T-helper 2 cell (primary cell): ENCODE measurements at places on chromosomes 13 and 19.

GRCh38 chr13:46492946-46493345, 60.0 kb upstream of the LRCH1 start:
- no peak for DNase-seq

DNA sequence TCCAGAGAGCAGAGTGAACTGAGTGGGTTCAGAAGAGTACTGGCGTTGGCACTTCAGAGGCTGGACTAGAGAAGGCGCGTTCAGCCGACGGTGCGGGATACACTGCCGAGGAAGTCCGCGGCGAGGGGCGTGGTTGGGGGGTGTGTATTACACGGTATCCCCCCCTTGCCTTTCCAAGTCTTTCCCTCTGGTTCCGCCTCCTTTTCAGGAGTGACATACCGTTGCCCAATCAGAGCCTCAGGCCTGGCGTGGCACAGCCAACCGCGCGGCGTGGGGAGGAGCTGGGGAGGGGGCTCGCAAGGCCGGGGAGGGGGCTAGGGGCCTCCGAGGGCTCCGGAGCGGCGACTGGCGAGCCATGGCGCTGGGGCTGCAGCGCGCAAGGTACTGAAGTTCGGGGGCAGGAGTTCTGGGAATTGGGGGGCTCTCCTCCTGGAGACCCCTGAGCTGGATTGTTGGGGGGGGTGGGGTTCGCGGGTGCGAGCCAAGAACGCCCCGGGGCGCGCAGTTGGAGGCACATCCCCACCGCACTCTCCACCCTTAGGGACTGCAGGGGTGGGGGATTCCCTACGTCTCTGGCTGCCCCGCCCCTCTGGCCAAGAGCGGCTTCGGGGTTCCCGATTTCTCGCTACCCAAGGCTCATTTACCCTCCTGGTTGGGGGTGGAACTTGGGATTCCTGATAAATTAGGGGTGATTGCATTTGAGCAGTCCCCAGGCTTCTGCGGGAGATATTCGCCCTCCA, at the start of gene HIF3A:
TSS of gene HIF3A (plus strand) at position 321 of the 740 bp plus-strand sequence. CDS start at position 356, 35 bp downstream.
- DNase-seq = no peak

- no peak for DNase-seq
These were observed 229.7 kb downstream of the KCTD12 start for GRCh38 chr13:76656500-76656899.

DNA sequence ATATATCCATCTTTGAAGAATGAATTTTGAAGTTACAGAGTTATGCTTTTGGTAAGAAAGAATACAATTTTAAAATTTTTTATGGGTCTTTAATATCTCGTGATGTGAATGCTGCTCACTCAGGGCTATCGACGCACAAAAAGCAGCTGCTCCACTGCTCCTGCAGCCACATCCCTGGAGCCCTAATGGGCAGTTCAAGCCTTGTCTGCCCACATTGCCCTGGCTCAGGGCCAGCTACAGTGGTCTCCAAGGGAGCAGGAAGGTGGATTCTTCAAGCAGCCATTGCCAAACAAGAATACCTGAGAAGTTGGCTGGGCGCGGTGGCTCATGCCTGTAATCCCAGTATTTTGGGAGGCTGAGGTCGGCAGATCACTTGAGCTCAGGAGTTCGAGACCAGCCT, 85.8 kb downstream of the IPO5 start:
- DNase-seq = no peak

DNA sequence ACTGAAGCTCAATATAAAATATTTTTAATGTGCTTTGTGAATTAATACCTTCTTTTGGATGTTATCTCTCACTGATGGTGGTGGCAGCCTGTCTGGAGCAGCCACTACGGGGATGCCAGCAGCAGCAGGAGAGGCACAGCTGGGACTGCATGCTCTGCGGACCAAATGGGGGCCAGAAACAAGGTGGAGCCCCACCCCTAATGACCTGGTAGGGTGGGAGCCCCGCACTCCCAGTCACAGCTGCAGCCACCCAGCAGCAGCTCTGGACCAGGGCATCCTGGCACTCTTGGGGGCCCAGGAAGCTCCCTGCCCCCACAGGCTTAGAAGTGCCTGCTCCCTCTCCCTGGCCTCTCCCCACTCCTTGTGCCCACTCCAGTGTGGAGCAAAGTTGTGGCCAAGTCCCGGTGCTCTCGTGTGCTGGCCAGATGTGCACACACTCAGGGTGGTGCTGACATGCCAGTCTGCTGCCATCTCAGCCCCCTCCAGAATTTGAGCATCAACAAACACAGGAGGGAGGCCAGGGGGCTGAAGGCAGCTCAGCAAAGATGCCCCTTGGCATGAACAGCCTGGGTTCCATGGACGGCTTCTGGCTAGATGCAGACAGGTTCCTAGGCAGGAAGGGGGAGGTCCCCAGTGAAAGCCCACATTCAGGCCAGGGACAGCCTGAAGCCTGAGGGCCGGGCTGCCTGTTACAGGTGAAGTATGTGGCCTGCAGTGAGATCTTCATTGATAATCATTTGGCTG, 696.7 kb upstream of the SLITRK5 start:
- DNase-seq = no peak

DNA sequence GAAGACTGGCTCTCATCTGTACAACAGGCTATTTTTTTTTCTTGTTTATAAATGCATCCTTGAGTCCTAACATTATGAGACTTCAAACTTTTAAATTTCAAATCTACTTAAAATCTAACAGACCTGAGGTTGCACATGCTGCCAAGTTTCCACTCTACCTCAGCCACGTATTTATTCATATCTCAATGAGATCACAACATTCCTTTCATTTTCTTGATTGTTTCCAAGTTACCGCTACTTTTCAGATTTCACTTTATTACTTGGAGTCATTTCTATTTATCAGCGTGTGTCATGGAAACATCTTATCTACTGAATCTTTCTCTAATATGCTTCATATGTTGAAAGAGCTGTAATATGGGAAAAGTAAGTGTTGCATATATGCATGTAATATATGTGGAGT, 1257.5 kb upstream of the ATXN8OS start:
- DNase-seq = no peak

GRCh38 chr19:5343848-5344247, 3.2 kb upstream of the PTPRS start:
- DNase-seq = no peak

DNA sequence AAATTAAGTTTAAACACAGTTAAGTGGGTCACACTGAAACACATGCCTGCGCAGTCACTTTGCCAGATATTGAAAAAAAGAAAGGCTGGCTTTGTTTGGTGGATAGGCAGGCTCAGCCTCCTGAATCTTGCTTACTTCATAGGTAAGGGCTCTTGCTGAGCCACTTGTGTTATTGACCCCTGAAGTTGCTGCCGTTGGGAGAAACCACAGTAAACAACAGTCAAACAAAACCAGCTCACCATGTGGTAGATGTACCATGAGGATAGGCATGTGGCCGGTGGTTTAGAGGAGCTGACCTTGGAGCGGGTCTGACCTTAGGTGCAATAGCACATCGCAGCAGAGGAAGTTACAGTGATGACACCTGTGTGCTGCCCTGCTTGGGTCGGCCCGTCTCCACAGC, 52.2 kb downstream of the SPATA13 start:
- no peak for DNase-seq

GRCh38 chr19:47711652-47712242, 1.5 kb upstream of the EHD2 start:
- no peak for DNase-seq

DNA sequence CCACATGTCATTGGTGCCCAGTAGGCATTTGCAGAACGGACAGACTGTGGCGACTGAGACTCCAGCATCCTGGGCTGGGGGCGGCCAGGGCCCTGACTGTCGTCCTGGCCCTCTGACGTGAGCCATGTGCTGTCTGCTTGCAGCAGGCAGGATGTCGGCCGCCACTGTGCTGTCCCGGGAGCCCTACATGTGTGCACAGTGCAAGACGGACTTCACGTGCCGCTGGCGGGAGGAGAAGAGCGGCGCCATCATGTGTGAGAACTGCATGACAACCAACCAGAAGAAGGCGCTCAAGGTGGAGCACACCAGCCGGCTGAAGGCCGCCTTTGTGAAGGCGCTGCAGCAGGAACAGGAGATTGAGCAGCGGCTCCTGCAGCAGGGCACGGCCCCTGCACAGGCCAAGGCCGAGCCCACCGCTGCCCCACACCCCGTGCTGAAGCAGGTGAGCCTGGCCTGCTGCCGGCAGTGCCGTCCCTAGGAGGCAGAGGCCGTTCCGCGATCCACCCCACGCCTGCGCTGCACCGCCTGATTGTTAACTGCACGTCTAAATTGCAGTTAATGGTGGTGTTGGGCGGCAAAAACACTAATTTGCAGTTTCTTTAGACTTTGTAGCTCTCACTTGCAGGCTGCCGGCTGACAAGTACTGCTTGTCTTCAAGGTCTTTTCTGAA, 14.2 kb downstream of the TSSK6 start:
- no peak for DNase-seq

DNA sequence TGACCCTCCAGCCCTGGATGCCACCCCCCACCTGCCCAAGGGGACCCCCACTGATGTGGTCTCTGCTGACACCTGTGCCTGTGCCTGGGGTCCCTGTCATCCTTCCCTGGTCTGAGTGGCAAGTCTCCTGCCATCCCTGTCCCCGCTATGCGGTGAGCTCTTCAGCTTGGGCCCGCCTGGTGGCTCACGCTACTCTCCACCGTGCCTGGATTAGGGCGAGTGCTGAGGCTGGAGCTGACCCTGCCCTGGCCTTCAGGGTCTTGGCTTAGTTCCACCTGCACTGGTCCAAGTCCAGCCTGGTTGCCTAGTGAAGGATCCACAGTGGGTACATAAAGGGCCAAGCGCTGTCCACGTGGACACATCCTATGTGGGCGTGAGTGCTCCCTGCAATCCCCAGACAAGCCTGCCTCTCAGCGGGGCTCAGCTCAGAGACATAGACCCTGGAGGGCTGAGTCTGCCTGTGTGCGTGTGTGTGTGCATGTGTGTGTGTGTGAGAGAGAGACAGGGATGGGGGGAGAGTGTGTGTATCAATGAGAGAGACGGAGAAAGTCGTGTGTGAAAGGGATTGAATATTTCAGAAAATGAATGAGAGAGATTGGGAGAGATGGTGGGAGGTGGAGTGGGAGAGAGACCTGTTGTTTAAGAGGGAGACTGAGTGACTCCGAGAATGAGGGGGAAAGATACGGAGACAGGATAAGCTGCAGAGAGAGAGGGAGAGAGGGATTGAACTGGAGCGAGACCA, 22.1 kb downstream of the WTIP start:
- no peak for DNase-seq

GRCh38 chr19:1880611-1881392, 4.5 kb downstream of the ABHD17A start:
- no peak for DNase-seq

- DNase-seq = peak; percentile 35
These were observed 546 bp downstream of the UBXN6 start for GRCh38 chr19:4456843-4457653.

GRCh38 chr13:30047154-30047874, 196.9 kb upstream of the UBL3 start:
- DNase-seq = no peak

GRCh38 chr19:18418029-18418482, 1.1 kb upstream of the SSBP4 start:
- no peak for DNase-seq

DNA sequence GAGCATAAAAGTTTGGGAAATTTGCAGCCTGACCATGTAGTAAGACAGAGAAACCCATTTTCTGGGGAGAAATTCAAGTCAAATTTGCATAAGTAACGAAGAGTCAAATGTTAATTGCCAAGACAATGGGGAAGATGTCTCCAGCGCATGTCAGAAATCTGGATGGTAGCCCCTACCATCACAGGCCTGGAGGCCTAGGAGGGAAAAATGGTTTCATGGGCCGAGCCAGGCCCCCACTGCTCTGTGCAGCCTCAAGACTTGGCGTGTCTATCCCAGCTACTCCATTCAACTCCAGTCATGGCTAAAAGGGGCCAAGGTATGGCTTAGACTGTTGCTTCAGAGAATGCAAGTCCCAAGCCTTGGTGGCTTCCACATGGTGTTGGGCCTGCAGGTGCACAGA, 269.8 kb downstream of the RFC3 start:
- no peak for DNase-seq

GRCh38 chr19:23867895-23868294, 46.8 kb upstream of the ZNF726 start:
- no peak for DNase-seq

DNA sequence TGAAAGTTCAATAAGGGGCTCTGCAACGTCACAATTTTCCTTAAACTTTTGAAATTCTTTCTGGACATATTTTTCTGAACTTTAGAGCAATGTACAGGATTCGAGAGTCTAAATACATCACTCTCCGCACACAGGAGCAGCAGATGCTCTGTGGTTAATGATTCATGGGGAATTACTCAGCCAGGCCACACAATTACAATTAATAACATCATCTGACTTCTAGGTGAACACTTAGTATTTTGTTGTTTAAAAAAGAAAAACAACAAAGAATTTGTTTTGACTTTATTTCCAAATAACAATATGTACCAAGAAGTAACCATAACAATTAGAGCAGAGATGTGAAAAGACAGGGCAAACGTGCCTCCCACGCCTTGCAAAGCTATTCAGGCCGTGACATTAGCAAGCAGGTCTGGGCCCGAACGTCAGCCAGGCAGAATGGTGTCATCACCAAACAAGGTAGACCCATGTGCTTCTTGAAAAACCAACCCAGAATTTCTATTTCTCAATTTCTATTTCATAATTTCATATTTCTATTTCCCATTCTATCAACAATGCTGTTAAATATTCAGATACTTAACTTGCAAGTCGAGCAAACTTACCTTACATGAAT, 236.3 kb downstream of the COL4A1 start:
- no peak for DNase-seq

- DNase-seq = no peak
These were observed 5.8 kb upstream of the CYP4F8 start for GRCh38 chr19:15609261-15609660.

- no peak for DNase-seq
These were observed 391.6 kb downstream of the HS6ST3 start for GRCh38 chr13:96481482-96481881.

DNA sequence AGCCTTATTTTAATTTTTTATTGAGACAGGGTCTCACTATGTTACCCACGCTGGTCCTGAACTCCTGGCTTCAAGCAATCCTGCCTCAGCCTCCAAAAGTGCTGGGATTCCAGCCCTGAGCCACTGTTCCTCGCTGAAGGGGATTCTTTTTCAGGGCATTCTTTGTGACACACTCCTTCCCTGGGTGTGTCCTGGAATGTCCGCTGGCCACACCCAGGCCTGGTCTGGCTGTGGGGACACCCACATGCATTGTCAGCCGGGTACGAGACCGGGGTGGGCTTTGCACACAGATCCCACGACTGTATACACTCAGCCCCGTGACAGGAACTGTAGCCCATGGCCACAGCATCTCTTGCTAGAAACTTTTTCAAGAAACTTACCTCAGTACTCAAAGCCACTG, 34.4 kb upstream of the GATAD2A start:
- DNase-seq = no peak
